ENCODE measurements at places on chromosomes 7 and 10. TPM values are rescaled to one million over a fixed set of nuclear protein-coding genes. Genes with fewer than 3 reads are reported as not detected.

DNA sequence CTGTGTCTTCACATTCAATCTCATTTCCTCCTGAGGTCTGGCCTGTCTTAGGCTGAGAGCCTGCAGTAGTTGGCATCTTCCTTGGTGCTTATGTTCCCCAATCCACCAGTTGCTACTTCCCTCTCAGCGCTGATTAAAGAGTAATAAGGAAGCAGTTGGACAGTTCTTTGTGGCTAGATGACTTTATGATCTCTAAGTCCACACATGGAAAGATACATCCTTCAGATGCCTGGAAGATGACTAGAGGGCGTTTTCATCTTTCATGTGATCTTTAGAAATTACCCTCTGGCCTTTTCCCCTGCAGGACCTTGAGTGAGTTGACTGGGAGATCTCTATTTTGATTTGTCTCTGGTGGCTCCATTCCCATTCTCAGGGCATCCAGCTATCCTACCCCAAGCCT is 204.5 kb downstream of the GRM3 start:
- no peak for DNase-seq

- DNase-seq = no peak
Measured at GRCh38 chr7:128259131-128260061, 18.3 kb downstream of the LEP start.

GRCh38 chr10:21516242-21517131 is 9.0 kb downstream of the SKIDA1 start:
- peak; percentile 69 for DNase-seq

- no peak for DNase-seq
Measured at GRCh38 chr7:32347244-32347828, 142.8 kb downstream of the LSM5 start.

- no peak for DNase-seq
Measured at GRCh38 chr10:19819419-19820033, 3.3 kb downstream of the PLXDC2 start.

- DNase-seq = no peak
Measured at GRCh38 chr7:67512481-67512880, 515.8 kb downstream of the TYW1 start.

GRCh38 chr7:147298611-147299043 is 1182.0 kb downstream of the CNTNAP2 start:
- DNase-seq = no peak

- no peak for DNase-seq
Measured at GRCh38 chr7:91330866-91331265, 66.6 kb downstream of the FZD1 start.

GRCh38 chr7:158796667-158797066 is 32.6 kb downstream of the ESYT2 start:
- no peak for DNase-seq

- DNase-seq = no peak
Measured at GRCh38 chr7:38242814-38243213, 30.6 kb downstream of the TARP start.

- DNase-seq = no peak
Measured at GRCh38 chr10:53899463-53900160, 901.4 kb downstream of the PCDH15 start.

DNA sequence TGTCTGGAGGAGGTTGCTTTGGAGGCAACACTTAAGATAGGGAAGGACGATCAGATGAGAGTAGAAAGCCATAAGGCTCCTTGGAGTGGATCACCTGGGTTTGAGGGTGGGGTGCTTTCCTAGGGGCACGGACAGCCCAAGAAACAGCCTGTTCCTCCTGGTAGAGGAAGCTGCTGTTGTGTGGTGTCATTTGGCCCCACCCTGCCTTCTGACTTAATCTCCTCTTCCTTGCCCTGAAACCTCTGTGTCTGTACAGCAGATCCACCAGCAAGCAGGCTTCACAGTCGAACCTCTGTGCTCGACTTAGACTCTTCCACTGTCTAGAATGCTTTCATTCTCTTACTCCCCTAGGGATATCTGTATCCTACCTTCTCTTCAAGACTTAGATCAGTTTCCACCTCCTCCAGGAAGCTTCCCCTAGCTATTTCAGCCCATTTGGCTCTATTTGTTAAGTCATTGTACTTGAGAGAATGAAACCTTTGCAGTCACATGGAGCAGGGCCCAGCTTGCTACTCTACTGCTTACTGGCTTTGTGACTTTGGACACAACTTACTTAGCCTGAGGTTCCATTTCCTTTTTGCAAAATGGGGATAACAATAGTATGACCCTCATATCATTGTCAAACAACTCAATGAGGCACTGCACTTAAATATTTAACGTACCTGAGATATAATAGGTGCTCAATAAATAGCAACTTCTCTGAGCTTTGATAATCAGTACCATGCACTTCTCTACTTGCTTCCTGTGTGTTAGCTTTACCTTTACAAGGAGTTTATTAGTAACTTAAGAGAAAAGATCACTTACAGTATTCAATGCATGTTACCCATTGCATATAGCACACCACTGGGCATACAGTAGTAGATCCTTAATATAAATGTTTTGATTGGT is 5.0 kb downstream of the MXI1 start:
- no peak for DNase-seq

DNA sequence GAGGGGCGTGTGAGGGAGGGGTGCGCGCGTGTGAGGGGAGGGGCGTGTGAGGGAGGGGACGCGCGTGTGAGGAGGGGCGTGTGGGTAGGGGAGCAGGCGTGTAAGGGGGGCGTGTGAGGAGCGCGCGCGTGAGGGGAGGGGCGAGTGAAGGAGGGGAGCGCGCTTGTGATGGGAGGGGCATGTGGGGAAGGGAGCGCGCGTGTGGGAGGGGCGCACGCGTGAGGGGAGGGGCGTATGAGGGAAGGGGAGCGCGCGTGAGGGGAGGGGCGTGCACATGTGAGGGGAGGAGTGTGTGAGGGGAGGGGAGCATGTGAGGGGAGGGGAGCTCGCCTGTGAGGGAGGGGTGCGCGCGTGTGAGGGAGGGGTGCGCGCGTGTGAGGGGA is 19.1 kb downstream of the MXI1 start:
- DNase-seq = peak; percentile 96

GRCh38 chr7:137091396-137091795 is 222.9 kb downstream of the CHRM2 start:
- DNase-seq = no peak

- DNase-seq = no peak
Measured at GRCh38 chr7:137454246-137454724, 110.8 kb upstream of the PTN start.

DNA sequence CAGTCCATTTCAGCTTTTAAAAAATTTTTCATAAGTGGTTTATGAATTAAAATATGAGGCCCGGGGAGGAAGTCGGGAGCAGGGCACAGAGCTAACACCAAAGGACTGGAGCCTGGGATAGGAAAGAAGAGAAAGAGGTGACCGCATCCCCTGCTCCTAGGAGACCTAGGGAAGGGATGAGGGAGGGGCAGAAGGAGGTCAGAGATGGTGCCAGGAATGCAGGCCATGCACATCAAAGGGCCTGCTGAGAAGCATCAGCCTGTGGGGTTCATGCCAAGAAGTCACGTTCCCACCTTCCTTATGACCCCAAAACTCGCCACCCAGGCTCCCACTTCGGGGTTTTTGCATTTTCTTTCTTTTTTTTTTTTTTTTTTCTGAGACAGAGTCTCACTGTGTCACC is 14.7 kb upstream of the TOMM7 start:
- DNase-seq = no peak

- no peak for DNase-seq
Measured at GRCh38 chr7:154867068-154867467, 135.9 kb downstream of the PAXIP1 start.

AKR1D1 gene
- total RNA-seq = not detected

MKX gene
- 3.9 TPM for total RNA-seq

TAC1 gene
- total RNA-seq = not detected

FAM171A1 gene
- total RNA-seq = 34.1 TPM

DRGX gene
- total RNA-seq = not detected

IGF2BP3 gene
- 0.38 TPM for total RNA-seq

ATRNL1 gene
- 1.7 TPM for total RNA-seq

KCND2 gene
- 1.2 TPM for total RNA-seq

SLC16A9 gene
- 0.32 TPM for total RNA-seq

CAMK1D gene
- total RNA-seq = 22.4 TPM

SEPTIN7 gene
- 27.6 TPM for total RNA-seq

EPO gene
- 4.2 TPM for total RNA-seq

WDR91 gene
- total RNA-seq = 28.6 TPM

FAM24B gene
- 4.7 TPM for total RNA-seq

CHN2 gene
- 24.0 TPM for total RNA-seq

Data from pancreas (tissue), 10 donors.